ENCODE measurements at places on chromosomes 6 and 20.

- no peak for DNase-seq
Observed at GRCh38 chr6:145673504-145673903, 61.8 kb downstream of the EPM2A start.

DNA sequence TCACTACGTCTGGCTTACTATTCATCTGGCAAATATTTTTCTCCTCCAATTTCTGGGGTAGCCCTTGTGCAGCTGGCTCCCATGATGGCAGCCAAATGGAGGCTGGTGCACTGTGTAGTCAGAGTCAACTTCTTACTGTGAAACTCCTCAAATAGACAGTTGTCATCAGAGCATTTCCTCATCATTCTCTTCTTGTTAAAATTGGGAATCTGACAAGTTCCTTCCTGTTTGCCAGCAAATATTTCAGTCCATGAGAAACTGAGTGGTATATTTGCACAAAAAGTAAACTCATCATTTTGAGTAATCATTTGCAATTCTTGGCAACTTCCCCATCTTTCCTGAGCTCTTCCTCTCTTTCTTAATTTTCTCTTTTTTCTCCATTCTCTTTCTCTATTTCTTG lies 394.9 kb upstream of the RGS17 start:
- DNase-seq = no peak

GRCh38 chr20:51382986-51383821 lies 159.3 kb downstream of the NFATC2 start:
- DNase-seq = peak; percentile 88

GRCh38 chr6:53771785-53772624 lies 22.8 kb upstream of the LRRC1 start:
- no peak for DNase-seq

- no peak for DNase-seq
Observed at GRCh38 chr20:48846516-48847492, 19.0 kb upstream of the PREX1 start.

DNA sequence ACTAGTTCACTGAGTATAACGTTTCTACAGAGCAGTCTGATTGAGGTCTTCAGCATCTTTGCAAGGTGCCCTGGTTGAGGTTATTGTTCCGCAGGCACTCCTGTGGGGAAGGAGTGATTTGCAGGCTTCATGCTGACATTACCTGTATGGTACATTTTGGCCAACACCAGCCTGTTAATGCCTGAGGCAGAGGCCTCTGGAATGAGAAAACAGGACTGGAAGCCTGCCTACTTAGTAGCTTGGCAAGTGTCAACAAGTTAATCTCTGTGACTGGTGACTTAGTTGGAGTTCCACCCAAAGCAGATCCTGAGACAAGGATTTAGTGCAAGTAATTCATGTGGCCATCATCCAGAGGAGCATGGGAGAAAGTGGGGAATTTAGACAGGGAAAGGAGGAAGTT lies 24.6 kb downstream of the MAS1 start:
- no peak for DNase-seq

DNA sequence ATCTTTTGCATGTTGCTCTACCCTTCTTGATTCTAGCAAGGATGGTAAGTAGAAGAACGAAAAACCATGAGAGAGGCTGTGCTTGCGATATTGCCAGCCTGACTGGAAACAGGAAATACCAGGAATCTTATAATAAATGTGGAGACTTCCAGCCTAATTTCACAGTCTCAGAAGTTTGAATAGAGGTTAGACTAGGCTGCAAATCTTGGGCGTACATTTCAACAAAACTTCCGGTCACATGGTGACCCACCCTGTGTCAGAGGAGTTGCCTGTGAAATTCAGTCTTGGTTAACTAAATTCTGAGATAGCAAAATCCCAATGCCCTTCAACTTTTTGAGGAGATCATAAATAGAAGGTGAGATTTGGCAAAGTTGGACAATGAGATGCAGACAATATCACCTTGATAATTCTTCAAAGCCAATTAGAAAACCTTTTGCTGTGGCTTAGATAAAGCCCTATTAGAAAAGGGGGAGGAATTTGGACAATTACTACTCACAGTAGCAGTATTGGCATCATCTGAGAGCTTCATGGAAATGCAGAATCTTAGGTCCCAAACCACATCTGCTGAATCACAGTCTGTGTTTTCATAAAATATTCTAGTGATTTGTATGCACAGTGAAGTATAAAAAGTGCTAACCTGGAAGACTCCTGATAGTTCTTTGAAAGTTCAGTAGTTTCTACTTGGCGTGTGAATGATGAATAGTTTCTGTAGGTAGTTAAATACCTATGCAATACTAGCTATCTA lies 262.0 kb upstream of the JAG1 start:
- DNase-seq = no peak

- no peak for DNase-seq
Observed at GRCh38 chr6:82370788-82371187, 7.2 kb downstream of the TPBG start.

DNA sequence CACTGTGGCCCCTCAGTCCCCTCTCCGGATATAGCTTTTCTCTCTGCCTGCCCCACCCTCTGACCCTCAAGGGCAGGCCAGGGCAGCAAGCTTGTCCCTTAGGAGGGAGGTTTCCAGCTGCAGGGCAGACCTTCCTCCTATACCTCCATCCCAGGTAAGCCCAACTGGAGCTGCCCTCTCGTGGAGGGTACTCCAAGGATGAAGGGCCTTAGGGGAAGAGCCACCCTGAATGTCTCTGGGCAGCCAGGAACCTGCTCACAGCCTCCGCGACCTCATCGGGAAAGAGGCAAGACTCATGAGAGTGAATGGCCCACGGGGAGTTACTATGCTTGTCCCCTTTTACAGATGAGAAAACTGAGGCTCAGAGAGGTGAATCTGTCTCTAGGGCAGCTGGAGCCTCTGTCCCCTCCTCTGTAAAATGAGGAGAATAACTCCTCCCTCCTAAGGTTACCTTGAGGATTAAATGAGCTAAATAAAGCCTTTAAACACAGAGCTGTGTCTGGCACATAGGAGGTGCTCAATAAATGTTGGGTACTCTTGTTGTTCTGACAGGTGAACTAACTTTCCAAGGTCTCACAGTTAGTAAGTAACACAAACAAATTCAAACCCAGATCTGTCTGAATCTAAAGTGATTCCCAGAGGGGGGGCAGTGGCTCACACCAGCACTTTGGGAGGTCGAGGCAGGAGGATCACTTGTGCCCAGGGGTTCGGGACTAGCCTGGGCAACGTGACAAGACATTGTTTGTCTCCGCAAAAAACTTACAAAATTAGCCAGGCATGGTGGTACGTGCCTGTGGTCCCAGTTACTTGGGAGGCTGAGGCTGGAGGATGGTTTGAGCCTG lies 12.1 kb downstream of the SRXN1 start:
- DNase-seq = no peak

- no peak for DNase-seq
Observed at GRCh38 chr6:146149770-146150169, 120.9 kb downstream of the GRM1 start.

GRCh38 chr6:137427656-137428290 lies 66.4 kb downstream of the OLIG3 start:
- DNase-seq = no peak

DNA sequence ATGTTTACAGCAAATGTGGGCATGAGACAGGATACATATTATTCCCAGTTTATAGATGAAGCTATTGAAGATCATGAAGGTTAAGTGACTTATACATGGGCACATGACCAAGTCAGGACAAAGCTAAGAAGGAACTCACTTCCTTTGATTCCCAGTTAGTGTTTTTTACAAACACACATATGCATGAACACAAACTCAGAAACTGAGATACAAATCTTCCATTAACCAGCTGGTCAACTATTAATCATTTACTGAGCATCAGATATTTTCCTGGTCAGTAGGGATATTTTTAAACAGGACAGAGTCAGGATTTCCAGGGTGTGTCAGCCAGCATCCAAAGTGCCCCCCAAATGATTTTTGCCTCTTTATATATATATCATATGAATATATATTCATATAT lies 222.2 kb downstream of the OGFRL1 start:
- DNase-seq = no peak

DNA sequence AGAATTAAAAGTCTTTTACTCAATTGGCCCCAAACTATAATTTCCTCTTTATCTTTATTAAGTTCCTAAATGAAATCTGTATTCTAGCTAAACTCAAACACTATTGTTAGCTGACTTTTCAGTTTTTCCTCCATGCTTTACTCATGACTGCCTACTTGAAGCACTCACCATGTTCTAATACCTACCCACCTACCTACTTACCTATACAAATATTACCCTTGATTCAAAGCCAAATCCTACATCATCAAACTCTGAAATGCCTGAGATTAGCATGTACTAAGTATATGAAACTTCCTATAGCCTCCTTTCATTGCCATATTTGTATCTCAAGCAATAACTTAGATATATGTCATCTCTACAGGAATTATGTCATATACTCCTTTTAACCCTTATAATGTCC lies 259.7 kb downstream of the HDGFL1 start:
- no peak for DNase-seq

DNA sequence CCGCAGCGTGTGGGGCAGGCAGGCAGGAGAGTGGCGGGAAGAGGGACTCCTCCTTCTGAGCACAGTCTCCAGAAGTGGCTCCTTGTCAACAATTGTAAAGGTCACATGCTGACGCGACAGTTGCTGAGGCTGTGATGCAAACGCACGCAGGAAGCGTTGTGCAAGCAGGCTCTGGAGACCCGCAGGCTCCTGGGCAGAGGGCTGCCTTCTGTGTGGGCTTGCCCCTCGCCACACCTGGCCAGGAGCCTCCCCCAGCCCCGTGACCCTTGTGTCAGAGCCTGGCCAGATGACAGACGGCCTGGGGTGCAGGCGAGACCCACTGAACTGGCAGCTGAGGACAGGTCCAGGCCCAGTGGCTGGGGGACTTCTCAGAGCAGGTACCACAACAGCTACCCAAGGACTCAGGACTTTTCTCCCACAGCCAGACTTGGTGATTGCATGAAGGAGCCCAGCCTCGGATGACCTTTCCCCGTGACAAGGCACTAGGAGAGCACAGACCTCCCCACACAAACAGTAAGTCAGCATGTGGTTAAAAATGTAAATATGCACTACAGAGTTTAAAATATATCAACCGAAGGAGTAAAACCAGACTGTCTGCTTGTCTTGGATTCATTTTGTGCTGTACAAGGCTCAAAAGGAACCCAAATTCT lies 222.1 kb upstream of the RREB1 start:
- no peak for DNase-seq
